ENCODE measurements at places on chromosomes 5 and 9.

GRCh38 chr5:38831909-38832308 lies 13.9 kb upstream of the OSMR start:
- DNase-seq: no peak

DNA sequence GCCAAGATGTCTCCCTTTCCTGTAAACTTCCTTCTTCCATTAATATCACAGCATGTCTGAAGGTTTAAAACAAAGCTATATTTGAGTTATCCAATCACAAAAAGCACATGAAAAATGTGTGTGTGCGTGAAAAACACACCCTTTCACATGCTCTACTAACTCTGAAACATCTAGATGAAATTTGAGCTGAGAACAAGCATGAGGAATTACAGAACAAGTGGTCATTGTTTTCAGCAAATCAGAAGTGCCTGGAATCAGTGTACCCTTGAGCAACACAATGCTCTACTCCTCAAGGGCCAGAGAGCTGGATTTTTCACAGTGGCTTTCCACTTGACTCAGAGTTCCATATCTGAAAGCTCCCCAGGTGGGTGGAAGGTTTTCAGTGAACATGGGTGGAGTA lies 255.9 kb downstream of the PSAT1 start:
- DNase-seq: no peak

DNA sequence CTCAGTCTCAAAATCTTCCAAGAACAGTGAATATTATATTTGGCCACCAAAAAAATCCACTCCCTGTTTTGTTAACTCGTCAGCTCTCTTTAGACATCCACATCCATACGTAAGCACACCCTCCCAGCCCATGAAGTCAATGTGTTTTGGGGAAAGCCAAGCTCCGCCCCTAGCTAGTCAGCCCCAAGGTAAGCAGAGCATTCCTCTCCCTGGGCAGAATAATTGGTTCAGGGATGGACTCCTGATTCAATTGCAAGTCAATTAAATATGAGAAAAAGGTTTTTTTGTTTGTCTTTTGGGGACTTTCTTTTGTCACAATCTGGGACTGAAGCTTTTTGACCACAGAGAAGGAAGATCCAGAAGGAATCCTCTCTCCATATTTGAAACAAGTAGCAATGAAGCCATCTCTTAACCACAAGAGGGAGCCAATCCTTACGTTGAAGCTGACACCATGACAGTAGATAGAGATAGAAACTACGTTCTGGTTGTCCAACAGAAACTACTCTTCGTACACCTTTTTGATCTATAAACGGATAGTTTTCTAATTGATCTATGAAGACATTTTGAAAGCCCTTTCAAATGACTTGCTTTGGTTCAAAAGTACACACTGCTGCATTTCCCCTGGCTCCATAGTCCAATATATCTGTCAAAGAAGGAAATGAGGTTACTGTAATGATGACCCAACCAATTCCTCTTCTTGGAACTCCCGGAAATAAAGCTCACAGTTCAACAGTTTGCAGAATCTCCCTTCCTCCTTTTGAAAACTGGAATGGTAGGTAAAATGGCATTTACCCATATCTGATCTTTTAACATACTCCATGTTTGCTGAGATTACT lies 166.4 kb downstream of the TLE1 start:
- no peak for DNase-seq

DNA sequence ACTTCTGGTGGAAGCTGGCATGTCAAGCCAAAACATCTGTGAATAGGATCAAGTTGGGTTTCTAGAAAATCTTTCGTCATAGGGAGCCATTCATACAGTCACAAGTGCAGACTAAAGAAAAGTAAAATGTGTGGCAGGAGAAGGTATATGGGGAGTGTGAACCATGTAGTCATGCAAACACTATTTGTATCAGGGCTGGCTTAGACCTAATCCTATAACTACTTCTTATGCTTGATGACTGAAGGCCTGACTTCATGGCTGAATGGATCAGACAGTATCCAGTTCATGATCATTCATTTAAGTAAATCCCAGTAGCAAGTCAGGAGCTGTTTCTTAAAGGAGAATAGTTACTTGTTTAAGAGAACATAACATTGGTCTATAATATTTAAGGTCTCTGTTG lies 63.8 kb upstream of the DAPK1 start:
- no peak for DNase-seq

DNA sequence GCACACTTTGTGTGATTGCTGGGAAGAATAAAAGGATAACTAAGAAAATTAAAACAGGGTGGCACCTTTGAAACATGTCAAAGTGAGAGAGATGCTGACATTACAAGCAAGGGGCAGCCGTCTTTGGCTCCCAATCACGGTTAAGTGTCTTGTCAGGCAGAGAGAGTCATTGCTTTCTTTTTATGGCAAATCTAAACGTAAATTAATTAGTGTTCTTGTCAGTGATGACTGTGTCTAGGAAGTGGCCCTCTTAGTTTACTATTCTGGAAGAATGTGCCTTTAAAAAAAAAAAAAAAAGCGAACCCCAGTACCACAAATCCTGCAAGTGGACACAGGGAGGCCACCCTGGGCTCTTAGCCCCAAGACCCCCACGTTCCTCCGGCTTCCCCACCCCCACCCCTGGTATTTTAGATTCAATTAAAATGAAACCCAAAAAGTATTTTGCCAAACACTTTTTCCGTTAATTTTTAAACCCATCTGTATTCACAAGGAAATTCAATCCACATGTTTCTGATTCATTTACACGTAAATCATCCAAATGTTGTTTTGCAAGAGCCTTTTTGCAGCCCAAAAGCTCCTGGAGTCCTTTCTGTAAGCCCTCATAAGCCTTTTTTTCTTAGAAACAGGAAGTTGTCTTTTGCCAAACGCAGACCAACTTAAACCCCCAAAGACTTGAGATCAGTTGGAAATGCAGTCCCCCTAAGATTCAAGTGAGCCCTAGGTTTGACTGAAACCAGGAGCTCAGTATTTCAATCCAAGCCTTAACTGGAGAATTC lies 399.3 kb downstream of the EBF1 start:
- DNase-seq: no peak

Measured in stimulated activated CD4-positive, alpha-beta T cell treated with anti-CD3 and anti-CD28 coated beads, Interleukin-12 subunit alpha, Interleukin-12 subunit beta, amount 100 ng/mL, for 24 hours (primary cell).